ENCODE measurements at places on chromosomes 6 and 20.

DNA sequence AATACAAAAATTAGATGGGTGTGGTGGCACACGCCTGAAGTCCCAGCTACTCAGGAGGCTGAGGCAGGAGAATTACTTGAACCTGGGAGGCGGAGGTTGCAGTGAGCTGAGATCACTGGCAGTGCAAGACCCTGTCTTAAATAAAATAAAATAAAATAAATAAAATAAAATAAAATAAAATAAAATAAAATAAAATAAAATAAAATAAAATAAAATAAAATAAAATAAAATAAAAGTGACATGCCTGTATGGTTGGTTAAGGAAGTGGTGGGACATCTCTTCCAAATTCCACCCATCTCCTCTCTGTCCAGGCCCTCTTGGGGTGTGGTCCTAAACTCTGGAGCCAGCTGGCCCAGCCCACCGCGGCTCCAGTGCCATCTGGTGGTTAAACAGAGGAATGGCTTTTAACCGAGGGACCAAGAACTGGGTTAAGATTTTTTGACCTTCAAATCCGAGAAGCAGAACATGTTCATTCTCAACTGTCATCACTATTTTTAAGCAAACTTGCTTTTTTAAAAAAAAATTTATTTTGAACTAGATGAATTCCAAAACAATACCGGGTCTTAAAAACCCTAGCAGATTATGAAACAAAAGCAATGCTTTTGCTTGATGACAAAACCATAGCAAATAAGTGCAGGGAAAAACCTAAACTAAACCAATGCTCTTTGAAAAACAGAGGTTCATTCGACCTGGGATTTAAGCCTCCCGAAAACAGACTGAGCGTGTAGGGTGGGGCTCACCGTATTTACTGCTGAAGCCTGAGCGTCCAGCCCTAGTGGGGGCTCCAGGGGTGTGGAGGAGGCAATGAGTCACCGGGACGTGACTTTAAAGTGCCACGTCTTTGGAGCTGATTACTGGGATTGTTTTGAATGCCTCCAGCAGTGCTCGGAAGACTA, 68.8 kb downstream of the CDC5L start:
- no peak for DNase-seq

- no peak for DNase-seq
Measured at GRCh38 chr6:110561696-110562095, 85.3 kb upstream of the SLC22A16 start.

DNA sequence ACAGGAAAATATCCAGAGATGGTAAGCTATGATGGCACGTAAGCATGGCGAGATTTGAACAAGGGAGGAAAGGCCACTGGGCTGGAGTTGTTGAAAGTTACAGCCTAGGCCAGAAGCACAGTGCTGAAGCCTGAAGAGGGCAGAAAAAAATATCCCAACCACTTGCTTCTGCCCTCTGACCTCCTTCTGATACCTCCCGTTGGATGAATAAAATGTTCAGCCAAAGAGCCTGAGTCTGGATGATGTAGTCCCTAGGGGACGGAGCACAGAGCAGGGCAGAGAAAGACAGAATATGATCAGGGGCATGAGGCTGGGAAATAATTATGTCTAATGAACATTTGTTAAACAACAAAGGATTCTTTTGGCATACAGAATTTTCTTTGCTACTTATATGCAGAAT, 19.7 kb downstream of the KLHL31 start:
- DNase-seq: no peak

- no peak for DNase-seq
Measured at GRCh38 chr20:8246716-8247115, 114.7 kb downstream of the PLCB1 start.

DNA sequence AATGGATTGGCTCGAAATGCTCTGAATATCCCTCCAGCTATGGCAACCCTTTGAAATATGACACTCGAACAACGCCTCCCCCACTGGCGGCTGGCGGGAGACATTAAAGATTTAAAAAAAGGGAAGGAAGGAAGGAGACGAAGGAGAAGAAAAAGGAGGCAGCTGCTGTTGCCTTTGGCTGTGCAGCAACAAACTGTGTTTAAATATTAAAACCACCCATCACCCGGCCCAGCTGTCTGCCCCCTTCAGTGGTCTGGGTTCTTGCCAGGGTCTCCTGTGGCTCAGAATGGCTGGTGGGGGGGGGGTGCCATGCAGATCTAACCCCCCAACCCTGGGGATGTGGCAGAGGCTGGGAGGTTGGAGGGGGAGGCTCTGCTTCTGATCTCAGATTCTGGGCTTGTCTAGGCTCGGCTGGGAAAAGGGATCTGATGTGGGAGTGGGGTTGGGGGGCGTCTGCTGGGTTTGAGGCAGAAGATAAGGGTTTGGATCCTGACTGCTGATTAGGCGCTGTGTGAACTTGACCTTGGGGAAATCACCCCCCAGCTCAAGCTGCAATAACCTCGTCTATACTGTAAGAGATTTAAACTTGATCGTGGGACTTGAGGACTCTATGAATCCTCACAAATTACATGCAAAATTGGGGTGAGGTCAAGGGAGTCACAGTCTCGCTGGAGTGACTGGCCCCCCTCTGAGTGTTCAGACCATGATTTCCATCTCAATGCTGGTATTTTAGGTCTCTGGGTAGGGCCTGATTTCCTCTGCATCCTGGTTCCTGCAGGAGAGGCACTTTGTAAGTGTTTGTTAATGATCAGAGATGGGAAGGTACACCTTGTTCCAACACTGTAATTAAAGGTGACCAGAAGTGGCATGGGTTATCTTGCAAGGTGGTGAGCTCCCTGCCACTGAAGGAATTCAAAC, 40.3 kb upstream of the BLCAP start:
- no peak for DNase-seq

- no peak for DNase-seq
Measured at GRCh38 chr20:32663335-32664011, 10.3 kb downstream of the C20orf203 start.

GRCh38 chr6:10561611-10562199, 40.6 kb downstream of the GCNT2 start:
- DNase-seq: no peak

DNA sequence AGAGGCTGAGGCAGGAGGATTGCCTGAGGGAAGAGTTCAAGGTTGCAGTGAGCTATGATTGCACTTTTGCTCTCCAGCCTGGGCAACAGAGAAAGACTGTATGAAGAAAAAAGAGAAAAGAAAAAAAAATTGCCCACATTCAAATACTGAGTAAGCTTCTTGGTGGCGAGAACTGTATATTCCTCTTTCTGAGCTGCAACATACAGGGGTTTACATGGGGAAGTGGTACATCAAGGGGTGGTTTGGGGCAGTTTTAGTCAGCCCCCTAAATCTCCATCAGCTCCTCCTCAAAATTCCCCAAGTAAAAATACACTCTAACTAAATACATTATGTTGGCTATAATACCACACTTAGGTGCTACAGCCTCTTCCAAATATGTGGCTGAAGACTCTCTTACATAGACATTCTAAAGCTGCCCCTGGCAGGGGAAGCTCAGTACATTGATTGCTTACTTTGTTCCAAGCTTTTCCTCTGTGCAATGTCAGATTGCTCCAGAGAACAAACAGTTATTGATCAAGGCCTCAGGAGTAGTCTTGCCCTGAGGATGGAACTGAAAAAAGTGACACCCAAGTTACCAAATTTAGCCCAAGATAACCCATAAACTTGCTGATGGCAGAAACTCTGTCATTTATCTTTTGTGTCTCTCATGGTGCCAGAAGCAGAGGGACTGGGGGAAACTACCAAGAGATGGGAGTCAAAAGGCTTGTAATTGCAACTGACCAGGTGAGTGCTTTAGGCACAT, 107.4 kb upstream of the RIPOR2 start:
- no peak for DNase-seq

DNA sequence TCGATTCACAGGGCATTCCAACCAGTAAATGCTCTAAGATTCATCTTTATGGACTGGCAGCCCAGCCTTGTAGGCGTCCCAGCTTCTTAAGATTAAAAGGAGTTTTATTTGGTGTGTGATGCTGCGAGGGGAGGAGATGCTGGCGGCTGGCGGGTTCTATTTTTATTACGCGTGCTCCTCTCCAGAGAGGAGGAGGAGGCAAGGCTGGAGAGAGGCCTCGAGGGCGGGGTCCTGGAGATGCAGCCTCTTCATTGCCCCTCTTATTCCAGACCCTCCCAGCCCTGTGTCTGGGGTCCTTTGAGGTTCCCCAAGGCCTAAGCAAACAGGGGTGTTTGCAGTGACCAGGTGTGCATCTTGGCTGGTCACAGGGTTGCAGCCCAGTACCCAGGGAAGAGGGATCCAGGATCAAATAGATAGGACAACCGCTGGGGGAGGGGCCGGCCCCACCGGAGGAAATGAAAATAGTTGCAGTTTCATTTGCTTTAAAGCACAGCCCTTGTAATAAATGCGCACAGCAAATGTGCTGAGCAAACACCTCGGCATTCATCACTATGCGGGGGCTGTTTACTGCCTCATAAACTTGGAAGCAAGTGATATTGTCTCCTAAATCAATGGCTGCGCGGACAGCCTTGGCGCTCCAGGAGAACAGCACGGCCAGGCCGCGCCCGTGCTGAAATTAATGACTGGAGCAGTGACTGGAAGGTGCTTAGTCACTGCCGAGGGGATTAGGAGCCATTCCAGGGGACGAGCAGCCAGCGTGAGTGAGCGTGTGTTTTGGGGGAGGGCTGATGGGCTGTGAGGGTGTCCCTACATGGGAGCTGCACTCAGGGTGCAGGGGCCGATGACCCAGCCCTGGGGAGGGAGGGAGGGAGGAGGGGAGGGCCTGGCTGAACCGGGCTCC, 83.0 kb downstream of the TMEM242 start:
- no peak for DNase-seq

DNA sequence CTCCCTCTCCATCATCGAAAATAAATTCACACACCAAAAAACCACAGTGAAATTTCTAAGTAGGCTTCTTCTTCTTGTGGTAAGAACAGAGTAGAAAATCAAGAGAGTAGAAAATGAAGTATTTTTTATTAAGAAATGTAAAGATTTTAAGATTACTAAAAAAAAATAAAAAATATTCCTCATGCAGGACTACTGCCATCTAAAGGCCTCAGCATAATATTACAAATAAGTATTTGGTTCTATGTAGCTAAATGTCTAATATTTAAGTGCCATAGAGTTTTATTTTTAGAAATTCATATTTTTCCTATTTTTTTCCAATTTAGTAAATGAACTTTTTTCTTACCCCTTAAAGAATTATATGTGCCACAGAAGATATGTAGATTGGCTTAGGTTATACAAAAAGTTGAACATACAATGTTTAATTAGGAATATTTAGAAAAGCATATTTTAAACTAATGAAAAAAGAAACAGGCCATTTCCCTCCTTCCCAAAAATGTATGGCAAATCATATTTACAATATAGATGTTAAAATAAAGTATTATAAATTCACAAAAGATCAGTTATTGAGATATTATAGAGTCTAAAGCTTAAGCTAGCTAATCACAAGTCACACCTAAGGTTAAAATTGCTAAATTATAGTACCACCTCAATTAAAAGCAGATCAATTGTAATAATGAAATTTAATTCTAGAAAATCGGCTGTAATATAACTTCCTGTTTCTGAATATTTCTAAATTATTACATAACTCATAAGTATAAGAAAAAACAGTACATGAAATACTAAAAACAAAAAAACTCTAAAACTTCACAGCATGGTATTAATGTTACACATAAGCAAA, 3.5 kb upstream of the NT5DC1 start:
- no peak for DNase-seq

- no peak for DNase-seq
Measured at GRCh38 chr6:38004908-38005307, 185.4 kb downstream of the ZFAND3 start.

- no peak for DNase-seq
Measured at GRCh38 chr20:7959484-7959883, 19.2 kb upstream of the HAO1 start.

Measured in effector memory CD4-positive, alpha-beta T cell (primary cell).